ENCODE measurements at places on chromosomes 7 and 10.

GRCh38 chr7:25893436-25893835 is 258.6 kb upstream of the NFE2L3 start:
- H3K36me3 ChIP-seq: no peaks in the 10 kb centered on the region
- H3K27me3 ChIP-seq: no peaks in the 10 kb centered on the region
- H3K4me1 ChIP-seq: peaks cover 7% of the 10 kb centered on the region
- H3K27ac ChIP-seq: no peak overlapping the region
- H3K4me3 ChIP-seq: no peak overlapping the region

DNA sequence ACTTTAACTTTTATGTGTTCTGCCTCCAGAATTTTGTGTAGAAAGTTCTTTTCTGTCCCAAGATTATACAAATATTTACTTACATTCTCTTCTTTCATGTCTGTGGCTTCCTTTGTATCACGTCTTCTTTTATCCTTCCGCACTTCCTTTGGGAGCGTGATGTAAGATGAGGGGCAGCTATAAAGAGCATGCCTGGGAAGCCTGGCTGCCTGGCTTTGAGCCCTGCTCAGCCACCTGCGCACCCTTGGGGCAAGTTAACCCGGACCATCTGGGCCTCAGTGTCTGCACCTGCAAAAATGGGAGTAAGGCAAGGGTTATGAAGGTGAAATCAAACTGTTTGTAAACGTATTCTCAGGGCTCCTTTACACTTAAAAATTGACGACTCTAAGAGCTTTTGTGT is 25.2 kb downstream of the PALD1 start:
- no peak for DNase-seq
- no peaks in the 10 kb centered on the region for H3K27me3 ChIP-seq
- no peak overlapping the region for H3K4me3 ChIP-seq
- H3K27ac ChIP-seq: no peak overlapping the region
- peaks cover 4% of the 10 kb centered on the region for H3K4me1 ChIP-seq
- H3K36me3 ChIP-seq: no peaks in the 10 kb centered on the region

DNA sequence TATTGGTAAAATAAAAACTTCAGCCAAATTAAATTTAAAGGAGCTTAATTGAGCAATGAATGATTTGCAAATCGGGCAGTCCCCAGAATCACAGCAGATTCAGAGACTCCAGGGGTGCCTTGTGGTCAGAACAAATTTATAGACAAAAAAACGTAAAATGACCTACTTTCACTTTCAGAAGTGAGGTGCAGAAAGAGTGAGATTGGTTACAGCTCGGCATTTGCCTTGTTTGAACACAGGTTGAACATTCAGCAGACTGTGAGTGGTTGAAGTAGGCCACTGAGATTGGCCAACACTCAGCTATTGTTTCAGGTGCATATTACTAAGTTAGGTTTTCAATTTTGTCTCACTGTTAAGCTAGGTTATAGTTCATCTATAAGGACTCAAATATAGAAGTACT is 153.4 kb downstream of the BICC1 start:
- H3K4me1 ChIP-seq: peaks cover 22% of the 10 kb centered on the region
- 0 out of 2 replicates have a peak, but pooled peaks cover 6% of the 10 kb centered on the region for H3K36me3 ChIP-seq
- DNase-seq: no peak
- H3K4me3 ChIP-seq: no peak overlapping the region

GRCh38 chr7:130297628-130298543 is 4.9 kb downstream of the CPA4 start:
- DNase-seq: no peak
- H3K4me1 ChIP-seq: no peaks in the 10 kb centered on the region
- H3K27ac ChIP-seq: no peak overlapping the region
- no peaks in the 10 kb centered on the region for H3K36me3 ChIP-seq
- H3K27me3 ChIP-seq: no peaks in the 10 kb centered on the region

DNA sequence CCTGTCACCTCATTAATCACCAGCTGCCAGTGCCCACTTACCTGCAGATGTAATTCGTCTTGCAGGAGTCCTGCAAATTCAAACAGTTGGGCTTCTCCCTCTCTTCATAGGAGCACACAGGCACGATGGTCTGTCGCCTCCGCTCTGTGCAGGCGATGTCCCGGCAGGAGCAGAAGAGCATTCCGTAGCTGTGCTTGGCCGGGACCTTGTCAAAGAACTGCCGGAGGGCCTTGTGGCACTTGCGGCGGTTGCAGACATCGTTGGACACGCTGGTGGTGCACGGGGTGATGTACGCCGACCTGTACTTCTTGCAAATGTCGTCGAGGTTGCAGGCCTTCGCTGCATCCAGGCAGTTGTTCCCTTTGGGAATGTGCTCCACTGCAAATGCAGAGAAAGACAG is 147.8 kb downstream of the GFRA1 start:
- H3K27me3 ChIP-seq: no peaks in the 10 kb centered on the region
- no peak overlapping the region for H3K27ac ChIP-seq
- H3K4me1 ChIP-seq: peaks cover 4% of the 10 kb centered on the region
- H3K36me3 ChIP-seq: no peaks in the 10 kb centered on the region

GRCh38 chr10:6200734-6201515 is 1.8 kb upstream of the PFKFB3 start:
- H3K36me3 ChIP-seq: no peaks in the 10 kb centered on the region
- no peak overlapping the region for H3K27ac ChIP-seq
- H3K4me1 ChIP-seq: peaks cover 7% of the 10 kb centered on the region

GRCh38 chr7:73451780-73452398 is 18.3 kb downstream of the FZD9 start:
- no peaks in the 10 kb centered on the region for H3K4me1 ChIP-seq
- DNase-seq: peak; percentile 72
- H3K36me3 ChIP-seq: peaks cover 58% of the 10 kb centered on the region
- H3K27me3 ChIP-seq: no peaks in the 10 kb centered on the region
- H3K4me3 ChIP-seq: no peak overlapping the region

GRCh38 chr7:95427166-95427565 is 7.7 kb downstream of the PON2 start:
- no peaks in the 10 kb centered on the region for H3K36me3 ChIP-seq
- no peak overlapping the region for H3K4me3 ChIP-seq
- no peaks in the 10 kb centered on the region for H3K27me3 ChIP-seq
- no peak overlapping the region for H3K27ac ChIP-seq

GRCh38 chr7:25583621-25584020 is 355.3 kb upstream of the NPVF start:
- no peaks in the 10 kb centered on the region for H3K27me3 ChIP-seq
- no peaks in the 10 kb centered on the region for H3K36me3 ChIP-seq
- H3K27ac ChIP-seq: no peak overlapping the region
- H3K4me3 ChIP-seq: no peak overlapping the region
- peaks cover 4% of the 10 kb centered on the region for H3K4me1 ChIP-seq

DNA sequence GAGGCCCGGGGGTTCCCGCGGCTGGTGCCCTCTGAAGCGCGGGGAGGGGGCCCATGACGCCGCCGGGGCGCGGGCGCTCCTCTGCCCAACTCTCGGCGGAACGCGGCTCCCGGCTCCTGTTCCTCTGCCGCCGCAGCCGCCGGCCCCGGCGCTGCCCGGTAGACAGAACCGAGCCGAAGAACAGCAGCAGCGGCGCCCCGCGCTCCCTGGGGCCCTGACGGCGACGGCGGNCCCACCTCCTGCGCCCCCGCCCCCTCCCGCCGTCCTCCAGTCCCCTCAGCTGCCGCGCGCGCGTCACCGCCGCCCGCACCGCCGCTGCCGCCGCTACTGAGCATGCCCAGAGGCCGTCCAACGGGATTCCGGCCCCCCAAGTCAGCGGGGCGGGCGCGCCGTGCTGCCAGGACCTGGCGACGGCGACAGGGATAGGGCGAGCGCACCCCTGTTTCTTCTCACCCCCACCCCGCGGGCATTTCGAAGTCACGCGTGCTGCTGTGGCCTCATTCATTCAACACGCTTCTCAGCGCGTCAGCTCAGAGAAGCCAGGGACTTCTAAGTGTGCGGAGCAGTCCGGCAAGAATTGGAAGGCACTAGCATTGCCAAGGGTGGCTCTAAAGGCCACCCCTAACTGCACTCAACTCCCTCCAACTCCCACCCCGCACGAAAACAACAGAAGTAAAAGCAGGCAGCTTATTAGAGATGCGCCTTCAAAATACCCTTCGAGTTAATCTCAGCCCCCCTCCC is at the start of gene IPMK:
Gene IPMK (minus strand): TSS at position 182 of the 741 bp plus-strand sequence. CDS start 283 bp downstream, outside the sequence.
- peak within 1 kb of the TSS; percentile 83 for H3K27ac ChIP-seq
- no peaks in the 10 kb centered on the region for H3K27me3 ChIP-seq
- H3K4me1 ChIP-seq: peaks cover 32% of the 10 kb centered on the region

DNA sequence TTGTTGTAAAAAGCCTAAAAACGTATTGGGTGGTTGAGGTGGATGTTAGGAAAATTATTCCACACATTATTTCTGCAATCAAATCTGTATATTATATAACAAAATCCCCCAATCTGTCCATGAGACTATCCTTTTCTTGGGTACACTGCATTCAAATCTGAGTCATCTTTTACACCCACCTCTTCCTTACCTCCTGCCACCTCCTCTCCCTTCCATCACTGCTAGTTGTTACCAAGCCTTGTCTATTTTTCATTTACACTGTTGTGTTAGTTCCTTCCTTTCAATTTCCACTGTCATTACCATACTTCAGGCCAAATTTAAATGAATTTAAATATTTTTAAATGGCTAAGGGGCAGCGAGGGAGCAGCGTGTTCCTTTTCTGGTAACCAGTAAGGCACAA is 83.3 kb downstream of the ITGA8 start:
- H3K36me3 ChIP-seq: no peaks in the 10 kb centered on the region
- DNase-seq: no peak
- H3K27me3 ChIP-seq: no peaks in the 10 kb centered on the region
- no peak overlapping the region for H3K4me3 ChIP-seq

GRCh38 chr10:111106081-111106480 is 29.3 kb downstream of the ADRA2A start:
- no peaks in the 10 kb centered on the region for H3K4me1 ChIP-seq
- no peaks in the 10 kb centered on the region for H3K27me3 ChIP-seq
- no peak overlapping the region for H3K4me3 ChIP-seq
- H3K27ac ChIP-seq: no peak overlapping the region
- DNase-seq: no peak
- H3K36me3 ChIP-seq: no peaks in the 10 kb centered on the region

DNA sequence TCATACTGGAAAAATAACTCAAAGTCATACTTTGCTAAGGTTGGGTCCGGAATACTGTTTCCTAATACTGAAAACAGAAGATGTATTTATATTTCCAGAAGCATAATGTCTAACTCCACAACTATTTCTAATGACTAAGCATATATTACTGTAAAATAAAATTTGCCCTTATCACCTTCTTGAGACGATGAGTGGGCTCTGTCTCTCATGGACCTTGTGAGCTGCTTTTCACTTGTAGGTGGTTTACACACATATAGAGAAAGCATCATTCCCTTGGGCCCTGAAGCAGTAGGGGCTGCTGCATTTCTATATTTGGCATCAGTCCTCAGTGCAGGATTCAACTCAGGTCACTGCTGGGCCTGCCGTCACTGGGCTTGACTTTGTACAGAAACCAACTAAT is 10.7 kb upstream of the FAM13C start:
- H3K4me1 ChIP-seq: no peaks in the 10 kb centered on the region
- no peak overlapping the region for H3K27ac ChIP-seq
- no peaks in the 10 kb centered on the region for H3K36me3 ChIP-seq
- DNase-seq: no peak
- no peaks in the 10 kb centered on the region for H3K27me3 ChIP-seq

DNA sequence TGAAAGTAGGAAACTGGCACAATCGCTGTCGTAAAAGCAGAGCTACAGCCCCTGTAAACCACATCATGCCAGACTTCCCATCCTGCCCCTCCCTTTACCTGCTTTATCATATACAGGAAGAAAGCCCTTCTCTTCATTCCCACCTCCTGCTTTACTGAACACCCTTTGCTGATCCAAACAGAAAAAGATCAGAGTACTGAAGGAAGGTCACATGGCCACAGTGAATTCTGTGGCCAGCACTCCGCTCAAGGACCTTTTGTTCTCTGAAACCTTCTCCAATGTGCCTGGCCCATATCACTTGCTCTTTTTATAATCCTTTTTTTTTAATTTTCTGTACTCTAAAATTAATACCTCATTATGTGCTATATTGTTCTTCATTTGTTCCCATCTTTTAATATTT is 108.8 kb upstream of the LRGUK start:
- no peak overlapping the region for H3K27ac ChIP-seq
- no peak overlapping the region for H3K4me3 ChIP-seq
- H3K27me3 ChIP-seq: no peaks in the 10 kb centered on the region
- DNase-seq: no peak
- H3K36me3 ChIP-seq: no peaks in the 10 kb centered on the region
- H3K4me1 ChIP-seq: peaks cover 10% of the 10 kb centered on the region

GRCh38 chr7:87926581-87927461 is 7.2 kb upstream of the ADAM22 start:
- H3K27me3 ChIP-seq: no peaks in the 10 kb centered on the region
- no peaks in the 10 kb centered on the region for H3K36me3 ChIP-seq
- H3K4me3 ChIP-seq: no peak overlapping the region
- DNase-seq: peak; percentile 90
- H3K27ac ChIP-seq: no peak overlapping the region

DNA sequence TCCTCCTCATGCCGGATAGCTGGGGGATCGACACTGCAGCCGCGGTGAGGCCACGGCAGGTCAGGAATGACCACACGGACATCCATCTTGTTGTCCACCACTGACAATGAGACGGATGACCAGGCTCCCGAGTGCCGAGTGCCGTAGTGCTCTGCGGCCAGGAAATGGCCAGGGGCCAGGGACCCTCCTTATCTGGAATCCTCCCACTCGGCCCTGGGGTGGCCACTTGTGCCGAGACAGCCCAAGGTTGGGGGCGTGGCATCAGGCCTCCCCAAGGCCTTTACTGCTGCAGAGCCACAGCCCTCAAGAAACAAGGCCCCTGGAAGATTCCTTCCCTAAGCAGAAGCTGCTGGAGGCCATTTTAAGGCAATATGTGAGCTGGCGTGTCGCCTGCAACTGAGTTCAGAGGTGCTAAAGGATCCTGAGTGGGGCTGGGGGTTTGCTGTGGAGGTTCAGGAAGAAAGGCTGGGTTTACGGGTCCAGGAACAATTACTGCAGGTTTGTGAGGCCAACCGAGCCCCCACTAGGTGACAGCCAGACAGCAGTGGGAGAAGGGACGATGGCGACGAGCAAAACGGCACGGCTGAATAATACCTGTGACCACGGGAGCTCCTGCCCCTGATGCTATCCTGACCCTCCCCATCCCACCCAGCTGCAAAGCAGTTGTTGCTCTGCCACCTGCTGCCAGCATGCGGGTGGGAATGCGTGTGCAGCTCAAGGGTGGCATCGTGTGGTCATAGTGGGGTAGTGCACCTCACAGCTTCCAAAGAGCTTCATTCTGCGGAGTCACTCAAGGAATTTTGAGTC is 31.6 kb upstream of the LEP start:
- peaks cover 8% of the 10 kb centered on the region for H3K4me1 ChIP-seq
- H3K27me3 ChIP-seq: peaks cover 19% of the 10 kb centered on the region
- H3K4me3 ChIP-seq: no peak overlapping the region
- H3K27ac ChIP-seq: no peak overlapping the region
- no peaks in the 10 kb centered on the region for H3K36me3 ChIP-seq

DNA sequence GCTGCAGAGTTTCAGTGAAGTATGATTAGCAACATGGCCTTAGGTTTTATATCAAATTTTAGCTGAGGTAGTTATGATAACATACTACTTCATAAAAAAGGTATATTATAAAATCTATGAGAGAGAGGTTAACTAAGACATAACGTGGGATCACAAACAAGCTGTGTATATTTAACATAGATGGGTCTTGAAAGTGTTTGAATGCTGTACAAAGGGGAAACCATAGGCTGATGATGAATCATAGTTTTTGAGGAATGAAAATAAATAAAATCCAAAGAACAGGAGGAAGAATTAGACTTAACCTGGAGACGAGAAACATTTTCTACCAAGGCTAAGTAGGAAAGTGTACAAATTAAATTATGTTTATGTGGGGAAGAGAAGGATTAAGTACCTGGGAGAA is 119.0 kb downstream of the GNAI1 start:
- H3K4me1 ChIP-seq: no peaks in the 10 kb centered on the region
- H3K4me3 ChIP-seq: no peak overlapping the region
- no peaks in the 10 kb centered on the region for H3K27me3 ChIP-seq
- no peak for DNase-seq
